Panc1 (cell line): ENCODE measurements at places on chromosomes 13 and 19.

DNA sequence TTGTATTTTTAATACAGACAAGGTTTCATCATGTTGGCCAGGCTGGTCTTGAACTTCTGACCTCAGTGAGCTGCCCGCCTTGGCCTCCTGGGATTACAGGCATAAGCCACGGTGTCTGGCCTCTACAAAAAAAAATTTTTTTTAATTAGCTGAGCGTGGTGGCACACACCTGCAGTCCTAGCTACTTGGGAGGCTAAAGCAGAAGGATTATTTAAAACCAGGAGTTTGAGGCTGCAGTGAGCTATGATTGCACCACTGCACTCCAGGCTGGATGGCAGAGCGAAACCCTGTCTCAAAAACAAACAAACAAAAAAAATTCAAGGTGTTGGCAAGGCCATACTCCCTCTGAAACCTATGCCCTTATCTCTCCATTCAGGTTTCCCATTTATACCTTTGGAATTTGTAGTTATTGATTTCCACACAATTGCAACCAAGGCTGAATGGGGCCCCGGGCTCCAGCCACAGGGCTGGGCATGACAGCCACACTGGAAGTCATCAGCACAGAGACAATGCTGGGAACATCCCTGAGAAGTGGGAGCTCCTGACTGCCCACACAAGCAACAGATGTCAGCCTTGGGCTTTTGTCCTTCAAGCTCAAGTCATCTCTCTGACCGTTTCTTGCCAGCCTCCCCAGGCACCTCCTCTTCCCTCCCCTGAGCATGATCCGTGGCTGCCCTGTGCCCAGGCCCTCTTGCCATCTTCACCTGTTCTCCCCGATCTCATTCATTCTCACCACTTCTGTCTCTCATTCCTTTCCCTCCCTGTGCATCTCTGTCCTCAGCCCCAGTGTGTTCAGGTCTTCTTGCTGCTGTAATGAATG, 27.2 kb upstream of the CALM3 start:
- no peaks in the 10 kb centered on the region for H3K27me3 ChIP-seq
- no peaks in the 10 kb centered on the region for H3K36me3 ChIP-seq
- no peak for DNase-seq
- no peak overlapping the region for H3K4me3 ChIP-seq

- no peak for DNase-seq
- no peaks in the 10 kb centered on the region for H3K27me3 ChIP-seq
- no peaks in the 10 kb centered on the region for H3K4me1 ChIP-seq
- no peaks in the 10 kb centered on the region for H3K36me3 ChIP-seq
Observed at GRCh38 chr13:102286326-102286725, 115.5 kb downstream of the FGF14 start.

- H3K4me1 ChIP-seq = no peaks in the 10 kb centered on the region
- H3K27ac ChIP-seq = no peak overlapping the region
- no peak for DNase-seq
- no peaks in the 10 kb centered on the region for H3K27me3 ChIP-seq
- H3K4me3 ChIP-seq = no peak overlapping the region
- H3K36me3 ChIP-seq = no peaks in the 10 kb centered on the region
Observed at GRCh38 chr13:51660813-51661212, 76.6 kb downstream of the WDFY2 start.

- DNase-seq = no peak
- H3K27me3 ChIP-seq = no peaks in the 10 kb centered on the region
- no peak overlapping the region for H3K27ac ChIP-seq
- no peaks in the 10 kb centered on the region for H3K36me3 ChIP-seq
- H3K4me3 ChIP-seq = no peak overlapping the region
- peaks cover 30% of the 10 kb centered on the region for H3K4me1 ChIP-seq
Observed at GRCh38 chr13:39597838-39598237, 5.2 kb downstream of the LHFPL6 start.

- no peak overlapping the region for H3K27ac ChIP-seq
- no peaks in the 10 kb centered on the region for H3K4me1 ChIP-seq
- no peaks in the 10 kb centered on the region for H3K36me3 ChIP-seq
- no peak for DNase-seq
- no peak overlapping the region for H3K4me3 ChIP-seq
Observed at GRCh38 chr13:19950374-19950773, 8.2 kb upstream of the ZMYM2 start.

DNA sequence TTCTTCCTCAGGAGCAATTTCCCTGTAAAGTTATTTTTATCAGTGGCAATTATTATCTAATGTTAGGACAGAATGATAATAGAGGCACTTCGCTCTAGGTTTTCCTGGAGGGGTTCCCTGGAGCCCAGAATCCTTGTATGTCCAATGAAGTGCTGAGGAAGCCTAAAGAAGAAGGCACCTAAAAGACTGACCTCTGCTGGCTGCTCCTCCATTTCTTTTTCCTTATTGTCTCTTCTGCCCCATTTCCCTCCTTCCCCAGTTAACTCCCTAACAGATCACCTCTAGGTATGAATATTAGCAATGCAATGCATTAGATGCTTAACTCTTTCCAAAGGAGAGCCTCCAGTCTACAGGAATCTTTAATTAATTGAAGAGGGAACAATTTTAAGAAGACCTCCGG, 985.4 kb downstream of the DIAPH3 start:
- H3K36me3 ChIP-seq = no peaks in the 10 kb centered on the region
- H3K4me1 ChIP-seq = no peaks in the 10 kb centered on the region
- no peak overlapping the region for H3K27ac ChIP-seq
- H3K27me3 ChIP-seq = no peaks in the 10 kb centered on the region
- no peak for DNase-seq

DNA sequence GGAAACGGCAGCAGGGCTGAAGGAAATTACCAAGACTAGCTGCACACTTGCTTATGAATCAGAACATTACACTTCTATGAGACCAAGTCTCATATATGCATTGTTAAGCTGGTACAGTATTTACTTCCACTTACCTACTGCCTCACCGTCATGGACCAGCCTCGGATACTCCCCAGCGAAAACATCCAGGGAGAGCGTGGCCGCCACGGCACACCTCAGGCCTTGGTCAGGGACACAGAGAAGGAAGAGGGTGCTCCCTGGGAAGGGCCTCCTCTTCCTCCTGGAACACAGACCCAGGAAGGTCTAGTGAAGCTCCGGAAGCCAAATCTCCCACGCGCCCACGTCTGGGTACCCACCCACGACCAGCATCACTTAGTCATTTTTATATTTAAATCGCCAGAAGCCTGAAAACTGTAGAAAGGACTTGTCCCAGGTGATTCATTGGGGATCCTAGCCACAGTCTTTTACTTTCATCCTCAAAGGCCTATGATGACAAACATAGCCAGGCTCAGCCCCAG, 24.4 kb upstream of the MTIF3 start:
- no peak for DNase-seq
- no peaks in the 10 kb centered on the region for H3K27me3 ChIP-seq
- no peak overlapping the region for H3K27ac ChIP-seq
- H3K4me1 ChIP-seq = no peaks in the 10 kb centered on the region; the same call in 1 of the 2 replicates
- no peaks in the 10 kb centered on the region for H3K36me3 ChIP-seq

DNA sequence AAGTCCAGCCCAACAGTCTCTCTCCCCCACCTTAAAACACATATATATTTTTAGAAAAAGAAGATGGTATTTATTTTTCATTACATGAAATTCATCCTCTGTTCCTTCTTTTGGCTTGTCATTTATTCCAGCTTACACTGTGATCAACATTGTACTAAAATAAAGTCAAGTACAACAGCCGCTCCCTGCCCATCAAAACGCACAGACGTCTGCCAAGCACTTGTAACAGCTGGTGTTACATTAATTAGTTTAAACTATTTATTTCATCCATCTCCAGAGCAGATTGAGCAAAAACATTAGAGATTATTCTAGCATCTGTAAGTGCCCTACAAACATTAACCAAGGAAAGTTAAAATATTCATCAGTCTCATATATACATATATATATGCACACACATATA, 350.5 kb downstream of the DACH1 start:
- H3K4me1 ChIP-seq = no peaks in the 10 kb centered on the region
- H3K4me3 ChIP-seq = no peak overlapping the region
- no peaks in the 10 kb centered on the region for H3K27me3 ChIP-seq
- no peak overlapping the region for H3K27ac ChIP-seq
- H3K36me3 ChIP-seq = no peaks in the 10 kb centered on the region

DNA sequence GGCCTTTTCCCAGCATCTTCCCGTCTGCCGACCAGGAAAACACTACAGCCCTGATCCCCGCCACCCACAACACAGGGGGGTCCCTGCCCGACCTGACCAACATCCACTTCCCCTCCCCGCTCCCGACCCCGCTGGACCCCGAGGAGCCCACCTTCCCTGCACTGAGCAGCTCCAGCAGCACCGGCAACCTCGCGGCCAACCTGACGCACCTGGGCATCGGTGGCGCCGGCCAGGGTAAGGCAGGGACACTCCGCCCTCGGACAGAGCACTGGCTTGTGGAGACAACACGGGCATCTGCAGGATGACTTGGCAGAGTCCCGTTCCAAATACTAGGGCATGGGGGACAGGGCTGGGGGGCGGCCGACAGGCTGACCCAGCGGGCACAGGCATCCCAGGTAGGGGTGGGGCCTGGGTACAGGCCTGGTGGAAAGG, 31.1 kb downstream of the COMP start:
- H3K27me3 ChIP-seq = no peaks in the 10 kb centered on the region
- no peak for DNase-seq
- no peak overlapping the region for H3K27ac ChIP-seq
- H3K36me3 ChIP-seq = no peaks in the 10 kb centered on the region
- H3K4me1 ChIP-seq = 0 out of 2 replicates have a peak, but pooled peaks cover 3% of the 10 kb centered on the region

- H3K4me3 ChIP-seq = no peak overlapping the region
- no peak for DNase-seq
- peaks cover 8% of the 10 kb centered on the region for H3K27me3 ChIP-seq
- H3K27ac ChIP-seq = no peak overlapping the region
- no peaks in the 10 kb centered on the region for H3K36me3 ChIP-seq
Observed at GRCh38 chr13:23921451-23921888, 24.2 kb upstream of the C1QTNF9B start.

- no peaks in the 10 kb centered on the region for H3K4me1 ChIP-seq
- no peak overlapping the region for H3K27ac ChIP-seq
- no peaks in the 10 kb centered on the region for H3K27me3 ChIP-seq
- no peak for DNase-seq
Observed at GRCh38 chr13:84076280-84076679, 194.0 kb upstream of the SLITRK1 start.

DNA sequence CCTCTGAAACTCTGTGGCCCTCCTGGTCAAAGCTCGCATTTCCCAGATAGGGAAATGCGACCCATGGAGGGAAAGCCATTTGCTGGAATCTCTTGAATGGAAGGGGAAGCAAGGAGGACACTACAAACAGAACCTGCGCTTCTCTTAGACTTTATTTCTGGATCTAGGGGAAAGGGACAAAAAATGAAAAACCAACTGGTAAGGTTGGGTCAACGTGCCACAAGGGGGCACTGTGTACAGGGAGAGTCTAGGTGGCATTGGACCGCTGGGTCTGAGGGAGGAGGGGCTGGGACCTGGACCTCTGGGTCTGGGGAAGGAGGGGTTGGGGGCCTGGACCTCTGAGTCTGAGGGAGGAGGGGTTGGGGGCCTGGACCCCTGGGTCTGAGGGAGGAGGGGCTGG, 5.0 kb downstream of the KLK4 start:
- no peak for DNase-seq
- no peak overlapping the region for H3K4me3 ChIP-seq
- no peaks in the 10 kb centered on the region for H3K4me1 ChIP-seq
- no peak overlapping the region for H3K27ac ChIP-seq
- no peaks in the 10 kb centered on the region for H3K36me3 ChIP-seq

DNA sequence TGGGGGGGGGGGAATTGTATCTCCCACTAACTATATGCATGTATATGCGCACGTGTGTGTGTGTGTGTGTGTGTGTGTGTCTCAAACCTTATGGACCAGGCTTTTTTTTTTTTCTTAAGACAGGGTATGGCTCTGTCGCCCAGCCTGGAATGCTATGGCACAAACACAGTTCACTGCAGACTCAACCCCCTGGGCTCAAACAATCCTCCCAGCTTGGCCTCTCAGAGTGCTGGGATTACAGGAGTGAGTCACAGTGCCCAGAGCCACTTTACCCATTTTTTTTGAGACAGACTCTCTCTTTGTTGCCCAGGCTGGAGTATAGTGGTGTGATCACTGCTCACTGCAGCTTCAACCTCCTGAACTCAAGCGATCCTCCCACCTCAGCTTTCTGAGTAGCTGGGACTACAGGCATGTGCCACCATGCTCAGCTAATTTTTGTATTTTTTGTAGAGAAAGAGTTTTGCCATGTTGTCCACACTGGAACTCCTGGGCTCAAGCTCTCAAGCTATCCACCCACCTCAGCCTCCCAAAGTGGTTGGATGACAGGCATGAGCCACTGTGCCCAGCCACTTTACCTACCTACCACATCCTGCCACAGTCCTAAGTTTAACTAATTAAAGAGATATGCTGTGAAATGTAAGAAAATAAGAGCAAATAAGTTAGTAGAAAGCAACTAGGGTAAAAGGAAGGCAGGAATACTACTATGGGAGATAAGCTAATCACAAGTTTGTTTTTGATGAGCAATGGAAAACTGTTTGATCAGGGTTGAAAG, 2.4 kb downstream of the ZMYM5 start:
- no peak for DNase-seq
- H3K27ac ChIP-seq = peak overlapping the region; percentile 32
- peak overlapping the region; percentile 73 for H3K4me3 ChIP-seq
- H3K27me3 ChIP-seq = no peaks in the 10 kb centered on the region
- H3K36me3 ChIP-seq = no peaks in the 10 kb centered on the region; the same call in 1 of the 2 replicates

DNA sequence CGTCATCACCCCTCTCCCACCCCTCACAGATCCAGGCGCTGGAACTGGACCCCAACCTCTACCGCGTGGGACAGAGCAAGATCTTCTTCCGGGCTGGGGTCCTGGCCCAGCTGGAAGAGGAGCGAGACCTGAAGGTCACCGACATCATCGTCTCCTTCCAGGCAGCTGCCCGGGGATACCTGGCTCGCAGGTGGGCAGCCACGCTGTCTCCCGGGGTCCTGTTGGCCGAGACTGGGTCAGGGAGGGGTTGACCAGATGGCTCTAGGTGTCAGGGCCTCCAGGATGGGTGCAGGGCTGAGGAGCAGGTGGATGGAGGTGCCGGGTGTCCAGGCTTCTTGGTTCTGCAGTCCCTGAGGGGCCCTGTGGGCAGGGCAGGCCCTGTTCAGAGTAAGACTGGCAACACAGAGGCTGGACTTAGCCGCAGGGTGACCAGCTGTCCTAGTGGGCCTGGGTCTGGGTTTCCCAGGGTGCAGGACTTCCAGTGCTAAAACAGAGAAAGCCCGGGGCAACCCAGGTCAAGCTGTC, 58.1 kb downstream of the MYH14 start:
- no peak overlapping the region for H3K27ac ChIP-seq
- no peak for DNase-seq
- H3K4me3 ChIP-seq = no peak overlapping the region
- H3K27me3 ChIP-seq = no peaks in the 10 kb centered on the region
- H3K36me3 ChIP-seq = no peaks in the 10 kb centered on the region
